ENCODE measurements at places on chromosomes 4 and X. TPM values are rescaled to one million over a fixed set of nuclear protein-coding genes. Genes with fewer than 3 reads are reported as not detected.

Gene EFHC2
- 0.45 TPM for total RNA-seq

Gene ZMAT1
- total RNA-seq = 0.18 TPM

Gene GABRA4
- total RNA-seq = not detected

Gene LPAR4
- 1.3 TPM for total RNA-seq

Gene LRBA
- 44.2 TPM for total RNA-seq

Gene AMMECR1
- total RNA-seq = 24.8 TPM

Gene CASP3
- 40.8 TPM for total RNA-seq

Gene RAB9B
- total RNA-seq = 1.9 TPM

Gene SLC38A5
- 10.2 TPM for total RNA-seq

Gene ZNF157
- total RNA-seq = not detected

Gene SULT1B1
- total RNA-seq = 1.3 TPM

Gene SHISA3
- total RNA-seq = 6.0 TPM

Gene GASK1B
- 37.6 TPM for total RNA-seq

Gene IL2RG
- total RNA-seq = not detected

Gene DRD5
- not detected for total RNA-seq

Gene MAGEC1
- total RNA-seq = not detected

Gene FUNDC2
- total RNA-seq = 143 TPM

Gene DOCK11
- 60.8 TPM for total RNA-seq

Gene PNMA6A
- total RNA-seq = 1.3 TPM

Gene USP9X
- total RNA-seq = 99.1 TPM

Gene CCDC120
- total RNA-seq = 1.2 TPM

Gene FAM47E
- not detected for total RNA-seq

Gene ABRAXAS1
- total RNA-seq = 14.8 TPM

Gene GYPE
- not detected for total RNA-seq

Gene TCP11X2
- not detected for total RNA-seq

Gene CT47B1
- not detected for total RNA-seq

Gene HTRA3
- total RNA-seq = 9.6 TPM

Gene CACNA1F
- total RNA-seq = not detected

Gene SCFD2
- 36.7 TPM for total RNA-seq

Gene PNMA3
- total RNA-seq = under 0.01 TPM

Gene F11
- not detected for total RNA-seq

Gene NKX3-2
- total RNA-seq = 1.9 TPM

Gene CT55
- total RNA-seq = not detected

Gene NPY5R
- not detected for total RNA-seq

Gene WDR45
- total RNA-seq = 73.9 TPM

Gene IDS
- total RNA-seq = 63.3 TPM

Gene KLHL13
- 0.82 TPM for total RNA-seq

Gene RPS6KA6
- total RNA-seq = 4.2 TPM

Gene ATP8A1
- total RNA-seq = 7.5 TPM

Gene ITGB1BP2
- 6.2 TPM for total RNA-seq

Gene NAP1L5
- 11.3 TPM for total RNA-seq

Gene COX7B2
- not detected for total RNA-seq

Measured in fibroblast of the aortic adventitia (primary cell).